NCI-H2029 (cell line): ENCODE measurements at places on chromosomes 12 and 14.

- DNase-seq = no peak
Measured at GRCh38 chr14:52304248-52304904, 9.7 kb upstream of the PTGER2 start.

DNA sequence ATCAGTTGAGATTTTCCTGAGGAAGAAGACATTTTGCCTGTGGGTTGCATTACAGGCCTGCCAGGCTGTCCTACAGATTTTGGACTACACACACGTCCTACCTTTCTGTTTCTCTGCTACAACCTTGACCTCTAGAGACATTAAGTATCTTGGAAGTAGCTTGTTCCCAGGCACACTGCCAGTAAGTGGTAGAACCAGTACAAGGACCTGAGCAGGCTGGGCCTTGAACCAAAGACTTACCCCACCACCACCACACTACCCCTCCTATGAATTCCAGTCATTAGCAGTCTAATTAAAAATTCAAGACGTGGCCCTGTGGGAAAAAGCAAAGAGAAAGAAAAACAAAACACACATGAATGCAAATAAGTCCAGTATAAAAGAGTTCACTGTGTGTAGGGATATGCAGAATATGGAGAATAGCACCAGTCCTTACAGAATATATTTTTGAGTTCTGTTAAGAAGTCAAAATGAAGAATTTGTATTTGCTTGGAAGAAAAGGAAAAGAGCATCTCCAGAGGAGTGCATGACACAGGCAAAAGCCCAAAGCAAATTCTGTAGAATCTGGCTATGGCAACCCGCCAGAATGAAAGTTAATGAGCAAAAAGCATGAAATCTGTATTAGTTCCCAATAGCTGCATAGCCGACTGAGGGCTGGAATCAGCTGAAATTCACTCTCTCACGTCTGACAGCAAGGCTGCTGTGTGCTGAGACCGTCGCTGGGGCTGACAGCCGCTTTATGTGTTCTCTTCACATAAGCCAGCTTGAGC, 74.3 kb upstream of the ST8SIA1 start:
- no peak for DNase-seq

DNA sequence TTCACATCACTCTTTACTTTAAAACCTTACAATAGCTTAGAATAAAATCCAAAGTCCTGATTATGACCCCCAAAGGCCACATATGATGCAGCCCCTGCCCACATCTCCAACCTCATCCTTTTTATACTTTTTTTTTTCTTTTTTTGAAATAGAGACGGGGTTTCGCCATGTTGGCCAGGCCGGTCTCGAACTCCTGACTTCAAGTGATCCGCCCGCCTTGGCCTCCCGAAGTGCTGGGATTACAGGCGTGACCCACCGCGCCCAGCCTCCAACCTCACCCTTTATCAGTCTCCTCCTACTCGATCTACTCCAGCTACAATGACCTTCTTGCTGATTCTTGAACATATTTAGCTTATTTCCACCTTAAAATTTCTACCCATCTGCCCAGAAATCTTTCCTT, 1.2 kb upstream of the MAPKAPK5 start:
- DNase-seq = no peak

GRCh38 chr12:115763982-115764621, 513.4 kb downstream of the MED13L start:
- DNase-seq = peak; percentile 65

DNA sequence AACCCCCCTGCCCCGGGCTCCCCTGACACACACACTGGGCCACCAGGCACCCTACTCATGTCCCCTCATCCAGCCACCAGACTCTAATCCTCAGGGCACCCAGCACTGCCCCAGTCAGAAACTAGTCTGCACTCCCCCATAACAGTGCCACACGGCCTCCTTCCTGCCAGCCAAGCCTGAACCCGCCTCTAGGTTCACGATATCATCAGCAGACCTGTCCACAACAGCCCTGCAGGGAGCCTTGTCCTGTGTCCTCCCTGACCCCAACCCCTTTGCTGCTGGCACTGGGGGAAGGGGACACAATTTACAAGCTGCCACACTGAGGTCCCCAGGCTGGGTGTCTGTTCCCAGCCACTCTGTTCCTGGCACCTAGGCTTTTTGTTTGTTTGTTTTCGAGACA, 33.6 kb downstream of the LTBP2 start:
- DNase-seq = no peak

GRCh38 chr12:95380997-95381786, 92.8 kb upstream of the METAP2 start:
- no peak for DNase-seq

GRCh38 chr14:94372021-94372605, 16.3 kb downstream of the SERPINA1 start:
- DNase-seq = no peak

DNA sequence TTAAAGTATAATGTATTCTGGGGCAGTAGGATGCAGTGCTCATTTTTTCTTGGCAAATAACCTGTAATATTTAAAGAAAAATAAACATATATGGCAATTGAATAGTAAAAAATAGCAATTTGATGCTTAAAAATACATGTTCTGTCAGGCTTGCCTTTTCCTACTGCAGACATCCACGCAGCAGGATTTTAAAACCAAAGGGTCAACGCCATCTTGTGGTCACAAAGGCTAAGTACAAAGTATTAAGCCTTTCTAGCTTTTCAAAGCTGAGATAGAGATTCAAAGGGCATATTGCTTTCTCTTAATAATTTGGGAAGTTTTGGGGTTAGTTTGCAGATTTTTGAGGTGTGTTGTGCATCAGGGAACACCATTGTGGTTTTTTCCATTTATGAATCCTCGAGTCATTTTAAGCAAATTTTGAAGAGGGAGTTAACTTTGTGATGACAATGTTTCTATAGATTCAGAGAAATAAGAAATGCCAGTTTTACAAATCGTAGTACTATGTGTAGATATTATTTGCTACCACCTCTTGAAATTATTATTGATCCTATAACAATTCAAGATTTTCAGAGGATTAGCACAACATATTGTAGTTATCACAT, 4.7 kb upstream of the CCER1 start:
- peak; percentile 39 for DNase-seq

DNA sequence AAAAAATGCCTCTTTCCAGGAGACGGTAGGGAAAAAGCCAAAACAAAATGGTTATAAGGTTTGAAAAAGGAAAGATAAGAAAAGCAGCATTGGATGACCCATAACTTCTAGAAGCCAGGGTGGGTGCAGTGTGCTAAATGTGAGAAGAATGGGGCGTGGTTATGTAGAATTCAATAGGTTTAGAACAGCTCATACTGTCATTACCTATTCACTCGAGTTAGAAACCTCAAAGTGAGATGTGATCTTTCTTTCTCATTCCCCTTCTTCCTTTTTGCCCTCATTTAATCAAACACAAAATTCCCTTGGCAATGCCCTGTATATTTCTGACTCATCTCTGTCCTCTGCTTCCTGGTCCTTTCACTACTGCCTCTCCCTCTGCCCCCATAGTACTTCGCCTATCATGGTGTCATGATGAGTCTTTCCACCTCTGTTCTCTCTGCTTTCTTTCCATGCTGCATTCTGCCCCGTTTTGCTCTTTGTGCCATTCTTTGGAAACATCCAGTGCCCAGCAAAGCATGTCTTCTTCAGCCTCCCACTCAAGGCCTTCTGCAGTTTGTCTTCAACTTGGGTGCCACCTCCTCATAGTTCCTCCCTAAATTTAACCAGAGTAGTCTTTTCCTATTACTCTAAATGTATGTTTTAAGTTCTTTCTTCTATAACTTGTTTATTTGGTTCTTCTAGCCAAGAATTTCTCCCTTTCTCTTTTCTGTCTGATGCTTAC, 496.3 kb downstream of the NRXN3 start:
- DNase-seq = no peak
